ENCODE measurements at places on chromosomes 7 and 10.

- DNase-seq, result no peak
These were observed 7.4 kb upstream of the LFNG start for GRCh38 chr7:2512179-2512661.

- no peak for DNase-seq
These were observed 23.2 kb upstream of the RASSF4 start for GRCh38 chr10:44936314-44936975.

GRCh38 chr7:69795932-69796331, 197.7 kb downstream of the AUTS2 start:
- DNase-seq, result no peak

- no peak for DNase-seq
These were observed 186.5 kb upstream of the GPR26 start for GRCh38 chr10:123479640-123480039.
